Urothelium cell line (cell line): ENCODE measurements at places on chromosomes 12 and 14.

GRCh38 chr12:24780697-24781368 is 168.1 kb downstream of the BCAT1 start:
- DNase-seq = no peak

DNA sequence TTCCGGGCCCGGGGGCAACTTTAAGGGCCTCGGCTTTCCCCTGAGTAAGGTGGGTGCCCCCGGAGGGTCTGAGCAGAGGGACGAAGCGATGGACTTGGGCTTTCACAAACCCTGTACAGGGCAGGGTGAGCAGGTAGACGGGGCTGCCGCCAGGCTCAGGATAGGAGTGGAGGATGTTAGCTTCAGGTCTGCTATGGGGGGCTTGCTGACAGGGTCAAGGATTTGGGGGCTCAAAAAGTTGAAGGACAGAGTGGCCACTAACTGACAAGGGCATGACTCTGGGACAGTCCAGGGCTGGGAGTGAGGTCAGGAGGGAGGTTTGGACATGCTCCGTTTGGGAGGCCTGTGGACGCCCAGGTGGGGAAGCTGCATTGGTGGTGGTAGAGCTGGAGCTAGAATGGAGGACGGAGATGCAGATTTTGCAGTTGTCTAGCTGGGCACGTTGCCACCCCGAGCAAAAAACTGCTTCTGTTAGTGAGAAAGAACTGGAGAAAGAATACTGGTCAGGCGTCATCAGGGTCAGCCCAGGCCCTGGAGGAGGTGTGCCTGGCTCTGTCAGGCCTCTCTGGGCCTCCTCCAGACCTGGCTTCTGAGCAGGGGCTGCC is 113.3 kb downstream of the ADGRD1 start:
- no peak for DNase-seq

DNA sequence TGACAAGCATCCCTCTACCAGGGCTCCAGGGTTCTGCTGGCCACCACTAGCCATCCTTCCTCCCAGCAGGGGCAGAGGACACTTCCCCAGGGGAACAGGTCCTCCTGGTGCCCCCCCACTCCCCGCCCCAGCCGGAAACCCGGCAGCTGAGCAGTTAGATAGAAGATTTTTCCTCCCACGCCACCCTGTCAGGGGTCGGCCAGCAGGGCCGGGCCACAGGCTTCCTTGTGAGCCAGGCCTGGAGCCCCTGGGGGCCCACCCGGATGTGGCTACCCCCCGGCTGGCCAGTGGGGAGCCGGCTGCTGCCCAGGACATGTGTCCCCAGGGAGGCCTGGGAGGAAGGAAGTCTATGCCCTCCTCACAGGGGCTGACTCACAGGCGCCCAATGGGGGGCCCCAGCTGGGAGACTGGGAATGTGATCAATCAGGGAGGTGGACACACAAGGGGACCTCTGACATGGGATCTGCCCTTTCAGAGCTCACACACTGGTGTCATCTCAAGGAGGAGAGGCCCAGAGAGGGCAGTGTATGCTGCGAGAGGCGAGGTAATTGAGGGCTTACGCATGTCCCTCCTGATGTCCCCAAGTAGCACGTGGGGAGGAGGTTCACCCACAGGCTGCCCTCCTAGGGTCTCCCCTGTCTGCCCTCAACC is 4.2 kb downstream of the SH2B3 start:
- DNase-seq = peak; percentile 33

DNA sequence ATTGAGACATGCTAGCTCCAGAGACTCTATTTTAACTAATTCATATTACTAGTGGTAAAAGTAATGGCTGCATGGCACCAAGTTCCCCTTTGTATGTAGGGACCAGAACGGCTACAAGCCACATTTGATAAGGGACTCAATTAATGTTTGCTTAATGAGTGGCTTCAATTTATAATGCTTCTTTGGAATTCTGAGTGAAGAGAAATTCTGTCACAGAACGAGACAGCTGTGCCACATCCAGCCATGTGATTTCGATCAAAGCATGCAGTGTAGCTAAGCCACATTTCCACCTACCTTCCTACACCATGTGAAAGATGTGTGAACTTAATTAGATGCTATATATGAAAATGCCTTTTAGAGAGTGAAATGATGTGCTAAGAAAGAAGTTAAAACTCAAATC is 217.4 kb downstream of the ACSS3 start:
- no peak for DNase-seq

- no peak for DNase-seq
Observed at GRCh38 chr14:82779301-82779700, 1245.6 kb upstream of the SEL1L start.

- DNase-seq = no peak
Observed at GRCh38 chr12:14803830-14804160, 325 bp downstream of the C12orf60 start.
